ENCODE measurements at places on chromosomes 1 and 21.

DNA sequence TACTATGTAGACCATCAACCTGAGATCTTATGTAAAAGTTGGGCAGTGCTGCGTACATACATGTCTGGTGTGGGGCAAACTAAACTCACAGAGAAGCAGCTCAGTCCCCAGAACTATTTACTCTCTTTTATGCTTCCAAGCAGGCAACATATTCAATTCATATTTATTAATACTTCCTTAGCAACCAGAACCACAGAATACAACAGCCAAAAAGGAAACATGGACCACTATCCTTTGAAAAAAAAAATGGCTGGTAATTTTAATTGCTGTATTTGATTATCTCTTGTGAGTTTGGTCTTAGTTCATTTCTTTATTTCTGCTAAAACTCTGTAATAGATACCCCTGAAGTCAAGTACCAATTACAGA is 1.5 kb upstream of the PPP1R15B start:
- DNase-seq = no peak

- DNase-seq = no peak
Observed at GRCh38 chr1:233496993-233497392, 116.9 kb upstream of the KCNK1 start.

- peak; percentile 34 for DNase-seq
Observed at GRCh38 chr1:40315795-40316594, 1.1 kb downstream of the COL9A2 start.

- DNase-seq = no peak
Observed at GRCh38 chr1:15152318-15153183, 996 bp upstream of the TMEM51 start.

- DNase-seq = no peak
Observed at GRCh38 chr1:185786524-185786923, 52.3 kb downstream of the HMCN1 start.

- no peak for DNase-seq
Observed at GRCh38 chr1:204331275-204331674, 28.5 kb downstream of the PLEKHA6 start.

- no peak for DNase-seq
Observed at GRCh38 chr1:94578856-94579255, 37.3 kb upstream of the F3 start.

- no peak for DNase-seq
Observed at GRCh38 chr1:28744184-28744583, 7.4 kb downstream of the YTHDF2 start.

GRCh38 chr1:169745015-169745861 is 11.4 kb upstream of the SELE start:
- no peak for DNase-seq

DNA sequence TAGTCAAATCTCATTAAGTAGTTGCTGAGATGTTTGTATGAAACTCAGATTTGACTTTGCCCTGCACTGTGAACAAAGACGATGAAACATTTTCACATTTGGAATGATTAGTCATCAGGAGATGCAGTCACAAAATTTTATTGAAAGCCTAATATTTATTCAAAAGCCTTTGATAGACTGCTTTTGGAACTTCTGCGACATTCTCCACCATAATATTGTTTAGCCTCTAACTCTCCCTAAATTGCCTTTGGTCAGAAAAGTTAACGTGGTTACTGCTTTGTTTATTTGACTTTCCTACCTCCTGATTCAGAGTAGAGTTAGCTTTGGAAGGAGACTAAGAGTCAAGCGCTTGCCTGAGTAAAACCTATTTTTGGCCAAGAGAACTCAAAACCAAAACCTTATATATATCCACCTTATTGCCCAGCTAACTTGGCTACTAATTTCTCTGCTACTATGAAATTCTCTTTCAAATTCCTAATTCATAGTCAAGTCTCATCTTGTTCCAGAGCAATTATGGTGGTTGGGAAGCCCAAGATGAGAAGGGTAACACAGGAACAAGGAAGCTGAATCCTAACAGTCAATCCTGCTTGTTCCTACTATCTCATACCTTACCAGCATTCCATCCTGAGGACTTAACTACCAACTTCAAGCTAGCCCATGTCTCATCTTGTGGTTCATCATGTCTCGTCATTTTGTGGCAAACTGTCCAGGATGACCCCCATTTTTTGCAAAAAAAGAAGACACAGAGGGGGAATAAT is 429.6 kb downstream of the USP25 start:
- DNase-seq = no peak

- no peak for DNase-seq
Observed at GRCh38 chr21:17709266-17709611, 96.5 kb upstream of the BTG3 start.

GRCh38 chr1:36765785-36766300 is 268.5 kb downstream of the GRIK3 start:
- DNase-seq = no peak

DNA sequence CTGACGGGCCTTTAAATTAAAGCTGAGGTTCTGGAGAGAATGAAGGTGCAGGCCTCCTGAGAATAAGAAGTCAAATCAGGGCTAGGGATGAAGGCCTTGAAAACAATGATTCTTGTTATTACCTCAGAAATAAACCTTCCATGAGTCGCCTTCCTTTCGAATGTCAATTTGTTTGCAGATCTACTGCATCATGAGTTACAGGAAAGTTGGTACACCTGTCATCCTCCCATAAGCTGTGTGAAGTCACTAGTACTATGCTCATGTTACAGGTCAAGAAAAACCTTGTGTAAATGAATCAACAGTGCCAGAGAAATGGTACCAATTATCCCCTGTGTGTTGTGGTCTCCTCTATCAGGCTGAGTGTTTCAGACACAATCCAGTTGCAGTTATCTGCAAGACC is 281.2 kb upstream of the PLXNA2 start:
- no peak for DNase-seq

DNA sequence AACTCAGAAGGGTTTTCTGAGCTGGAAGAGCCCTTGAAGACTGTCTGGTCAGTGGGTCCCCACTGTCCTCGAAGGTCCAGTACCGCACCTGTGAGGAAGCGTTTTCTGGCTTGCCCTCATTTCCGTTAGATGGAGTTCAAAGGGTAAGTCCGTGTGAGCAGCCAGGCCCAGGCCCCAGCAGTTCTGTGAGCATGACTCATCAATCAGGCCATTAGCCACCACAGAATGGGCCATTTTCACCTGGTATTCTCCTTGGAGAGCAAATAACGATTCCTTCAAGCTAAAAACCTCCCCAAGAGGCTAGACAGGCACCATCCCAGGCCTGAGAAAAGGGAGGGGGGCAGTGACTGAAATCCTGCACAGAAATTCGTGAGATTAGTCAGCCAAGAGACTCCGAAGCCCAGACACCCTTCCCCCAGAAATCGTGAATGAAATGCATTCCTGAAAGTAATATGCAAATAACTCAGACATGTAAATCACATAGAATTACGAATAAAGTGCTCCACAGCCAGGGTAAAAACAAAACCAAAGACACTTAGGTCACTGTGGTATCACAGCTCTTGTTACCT is 66.0 kb downstream of the BCAR3 start:
- DNase-seq = no peak

- no peak for DNase-seq
Observed at GRCh38 chr1:172670791-172671190, 11.9 kb downstream of the FASLG start.

Measured in T-helper 2 cell (primary cell).